ENCODE measurements at places on chromosomes 11 and 22.

DNA sequence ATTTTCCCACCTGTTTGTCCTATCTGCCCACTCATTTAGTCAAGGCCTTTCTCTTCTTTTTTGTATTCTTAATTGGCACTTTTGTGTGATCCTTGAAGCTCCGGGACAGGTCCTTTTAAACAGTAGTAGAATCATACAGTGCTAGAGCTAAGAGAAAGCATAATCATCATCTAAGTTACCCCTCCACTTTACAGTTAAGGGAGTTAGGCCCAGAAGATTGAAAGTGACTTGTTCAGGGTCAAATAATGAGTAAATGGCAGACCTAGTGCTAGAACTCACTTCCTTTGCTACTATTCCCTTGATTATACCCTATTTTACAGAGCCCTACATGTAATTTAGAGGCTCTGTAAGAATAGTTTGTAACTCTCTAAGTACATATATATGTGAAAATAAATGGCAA lies 2.5 kb downstream of the USP47 start:
- no peak for DNase-seq

DNA sequence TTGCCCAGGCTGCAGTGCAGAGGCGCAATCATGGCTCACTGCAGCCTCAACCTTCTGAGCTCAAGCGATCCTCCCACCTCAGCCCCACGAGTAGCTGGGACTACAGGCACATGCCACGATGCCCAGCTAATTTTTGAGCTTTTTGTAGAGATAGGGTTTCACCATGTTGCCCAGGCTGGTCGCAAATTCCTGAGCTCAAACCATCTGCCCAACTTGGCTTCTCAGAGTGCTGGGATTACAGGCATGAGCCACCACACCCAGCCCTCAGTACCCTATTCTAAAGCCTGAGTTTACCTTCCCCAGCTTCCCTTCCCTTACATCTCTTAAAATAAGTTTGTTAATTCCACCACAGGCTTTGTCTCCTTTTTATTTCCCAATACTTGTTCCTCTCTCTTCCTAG lies 59.1 kb downstream of the AMBRA1 start:
- no peak for DNase-seq

DNA sequence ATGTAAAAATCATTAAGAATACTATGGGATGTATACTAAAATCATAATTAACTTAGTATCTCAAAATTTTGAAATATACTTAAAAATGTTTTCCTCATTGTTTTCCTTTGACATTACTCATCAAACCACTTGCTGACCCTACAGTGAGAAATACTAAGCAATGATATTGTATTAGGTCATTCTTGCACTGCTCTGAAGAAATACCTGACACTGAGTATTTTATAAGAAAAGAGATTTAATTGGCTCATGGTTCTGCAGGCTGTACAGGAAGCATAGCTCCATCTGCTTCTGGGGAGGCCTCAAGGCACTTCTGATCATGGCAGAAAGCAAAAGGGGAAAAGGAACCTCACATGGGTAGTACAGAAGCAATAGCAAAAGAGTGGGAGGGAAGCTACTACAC lies 950.9 kb upstream of the CHORDC1 start:
- DNase-seq = peak; percentile 26

DNA sequence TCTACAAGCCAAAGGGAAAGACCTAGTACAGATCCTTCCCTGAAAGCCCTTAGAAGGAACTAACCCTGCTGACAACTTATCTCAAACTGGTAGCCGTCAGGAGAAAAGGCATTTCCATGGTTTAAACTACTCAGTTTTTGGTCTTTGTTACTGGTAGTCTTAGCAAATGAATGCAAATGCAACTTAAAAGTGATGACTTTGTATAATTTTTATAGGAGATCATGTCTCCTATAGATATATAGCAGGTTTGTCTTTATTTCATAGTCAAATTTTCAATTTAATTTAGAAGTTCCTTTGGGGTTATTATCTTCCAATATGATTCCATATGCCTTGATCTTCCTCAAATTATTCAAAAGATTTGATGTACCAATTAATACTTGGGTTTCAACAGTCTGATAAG lies 1173.0 kb upstream of the CNTN5 start:
- DNase-seq = no peak

- peak; percentile 79 for DNase-seq
These were observed 36.9 kb downstream of the ARFGAP3 start for GRCh38 chr22:42820045-42820763.

- peak; percentile 33 for DNase-seq
These were observed 10.3 kb downstream of the POLDIP3 start for GRCh38 chr22:42604403-42604802.

- DNase-seq = no peak
These were observed 5.8 kb upstream of the PPP6R3 start for GRCh38 chr11:68454767-68455166.

- DNase-seq = no peak
These were observed 54.9 kb downstream of the TNRC6B start for GRCh38 chr22:40232624-40233023.

- DNase-seq = no peak
These were observed 112.0 kb upstream of the DDI1 start for GRCh38 chr11:103924166-103925013.

GRCh38 chr11:125591649-125592304 lies 875 bp upstream of the STT3A start:
- DNase-seq = peak; percentile 22

DNA sequence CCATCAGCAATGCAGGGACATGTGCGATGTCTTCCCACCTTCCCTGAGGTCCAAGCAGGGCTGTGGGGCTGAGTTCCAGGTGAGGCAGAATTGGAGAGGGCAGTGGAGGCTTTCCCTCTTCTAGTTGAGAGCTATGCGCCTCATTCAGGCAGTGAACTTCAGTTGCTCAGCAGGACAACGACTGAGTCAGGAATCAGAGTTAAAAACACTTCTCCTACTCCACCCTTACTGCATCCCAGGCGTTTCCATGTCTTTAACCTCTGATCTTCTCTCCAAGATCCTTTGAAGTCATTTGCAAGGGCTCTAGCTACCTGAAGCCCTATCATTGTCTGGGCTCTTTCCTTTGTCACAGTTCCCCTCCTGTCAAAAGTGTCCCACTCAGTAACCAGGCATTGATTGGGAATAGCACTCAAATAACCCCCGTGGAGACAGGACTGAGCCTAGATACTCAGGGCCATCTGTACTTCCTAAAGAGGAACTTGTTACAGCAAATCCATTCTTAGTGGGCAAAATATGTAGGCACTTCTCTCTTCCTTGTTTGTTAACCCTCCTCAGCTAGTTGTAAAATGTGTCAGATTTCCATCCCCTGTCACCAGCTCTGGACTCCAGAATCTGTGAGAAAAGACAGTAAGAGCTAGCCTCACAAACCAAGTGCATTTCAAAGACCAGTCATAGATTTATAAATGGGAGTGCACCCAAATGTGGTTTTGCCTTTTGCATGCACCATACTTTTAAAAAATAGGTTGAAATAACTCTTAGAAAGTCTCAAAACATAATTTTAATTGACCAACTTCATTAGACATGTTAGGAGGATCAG lies 72.5 kb upstream of the MYO18B start:
- no peak for DNase-seq

- no peak for DNase-seq
These were observed 765.1 kb downstream of the KCNA4 start for GRCh38 chr11:29251738-29252137.

DNA sequence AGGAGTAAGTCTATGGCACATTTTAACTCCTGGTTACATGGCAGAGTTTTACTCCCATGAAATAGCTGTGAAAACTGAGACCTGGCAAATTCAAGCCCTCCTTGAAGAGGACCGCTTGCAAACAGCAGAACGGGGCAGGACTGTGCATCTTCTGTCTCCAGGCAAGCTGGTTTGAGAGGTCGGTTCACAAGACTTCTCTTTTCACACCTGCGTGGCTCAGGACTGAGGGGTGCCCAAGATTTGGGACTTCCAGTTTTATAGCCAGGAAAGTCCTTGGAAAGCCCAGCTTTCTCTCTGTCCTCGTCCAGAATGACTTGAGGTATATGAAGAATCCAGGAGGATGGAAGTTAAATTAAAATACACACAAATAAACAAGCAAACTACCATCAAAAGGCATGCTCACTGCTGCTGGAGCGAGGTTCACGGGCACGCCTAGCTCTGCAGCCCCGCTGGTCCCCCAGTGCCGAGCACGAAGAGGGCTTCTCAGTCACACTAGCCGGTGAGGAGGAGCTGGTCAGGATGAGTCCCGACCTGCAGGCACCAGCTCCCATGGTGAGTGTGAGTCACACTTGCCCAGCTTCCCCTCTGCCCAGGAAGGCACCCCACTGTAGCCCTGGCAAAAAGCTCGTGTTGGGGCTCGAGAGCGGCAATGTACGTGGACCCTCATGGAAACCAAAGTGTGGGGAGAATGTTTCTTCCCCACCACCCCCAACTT lies 1382.4 kb downstream of the BRD1 start:
- no peak for DNase-seq

- no peak for DNase-seq
These were observed 13.9 kb downstream of the CTNND1 start for GRCh38 chr11:57775491-57775890.

- no peak for DNase-seq
These were observed 840.4 kb upstream of the TENM4 start for GRCh38 chr11:80281194-80281593.

GRCh38 chr11:120681434-120682331 lies 170.1 kb downstream of the GRIK4 start:
- DNase-seq = no peak

DNA sequence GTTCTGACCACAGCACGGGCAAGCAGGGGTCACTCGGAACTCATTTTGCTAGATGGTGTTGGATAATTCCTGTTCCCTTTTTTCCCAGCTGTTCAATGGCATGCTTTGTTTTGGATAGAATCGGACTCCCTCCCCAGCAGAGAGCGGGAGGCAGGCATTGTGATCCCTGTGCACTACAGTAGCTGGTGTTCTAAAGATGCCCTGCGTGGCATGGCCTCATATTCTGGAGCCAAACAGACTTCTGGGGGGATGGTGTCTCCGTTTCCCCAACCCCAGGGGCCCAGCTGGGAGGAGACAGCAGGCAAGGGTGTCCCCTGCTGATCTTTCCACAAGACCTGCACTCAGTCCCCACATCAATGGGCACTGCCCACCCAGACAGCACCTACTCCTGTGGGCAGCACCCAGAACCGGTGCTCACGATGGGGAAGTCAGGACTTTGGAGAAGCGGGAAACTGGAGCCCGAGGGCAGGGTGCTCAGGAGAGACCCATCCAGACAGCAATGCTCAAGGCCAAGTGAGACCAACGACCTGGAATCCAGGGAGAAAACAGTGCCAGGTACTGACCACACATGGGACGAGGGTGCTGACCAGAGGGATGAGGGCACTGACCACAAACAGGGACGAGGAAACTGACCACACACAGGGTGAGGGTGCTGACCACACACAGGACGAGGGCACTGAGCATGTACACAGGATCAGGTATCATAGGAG lies 934.9 kb downstream of the BRD1 start:
- no peak for DNase-seq

DNA sequence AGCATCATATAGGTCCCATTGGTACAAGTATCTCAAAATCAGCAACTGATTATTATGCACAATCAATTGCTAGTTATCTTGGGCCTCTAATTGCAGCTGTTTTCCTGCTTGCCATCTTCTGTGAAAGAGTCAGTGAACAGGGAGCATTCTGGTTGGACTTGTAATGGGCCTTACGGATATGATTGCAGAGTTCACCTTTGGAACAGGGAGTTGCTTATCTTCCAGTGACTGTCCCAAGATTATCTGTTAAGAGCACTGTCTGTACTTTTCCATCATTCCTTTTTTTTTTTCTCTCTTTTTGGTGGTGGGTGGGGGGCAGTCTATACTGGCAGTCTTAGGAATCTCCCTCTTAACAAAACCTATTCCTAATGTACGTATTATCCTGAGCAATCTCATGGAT lies 17.8 kb downstream of the OR8G5 start:
- no peak for DNase-seq

DNA sequence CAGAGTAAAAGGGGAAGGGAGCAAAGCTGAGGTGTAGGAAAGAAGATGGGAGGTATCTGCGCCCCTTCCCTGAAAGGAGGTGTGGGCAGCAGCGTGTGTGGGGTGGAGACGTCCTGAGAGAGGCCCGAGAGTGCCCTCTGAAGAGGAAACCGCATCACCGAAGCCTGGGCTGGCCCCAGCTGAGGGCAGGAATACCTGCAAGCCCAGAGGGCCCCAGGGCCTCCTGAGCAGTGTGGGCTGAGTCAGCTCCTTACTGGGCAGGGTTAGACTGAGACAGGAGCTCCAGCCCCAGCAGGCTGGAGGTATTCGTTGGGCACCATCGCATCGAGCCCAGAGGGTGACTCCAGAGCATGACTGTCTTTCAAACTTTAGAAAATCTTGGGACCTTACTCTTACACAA lies 534.0 kb upstream of the B3GAT1 start:
- no peak for DNase-seq

DNA sequence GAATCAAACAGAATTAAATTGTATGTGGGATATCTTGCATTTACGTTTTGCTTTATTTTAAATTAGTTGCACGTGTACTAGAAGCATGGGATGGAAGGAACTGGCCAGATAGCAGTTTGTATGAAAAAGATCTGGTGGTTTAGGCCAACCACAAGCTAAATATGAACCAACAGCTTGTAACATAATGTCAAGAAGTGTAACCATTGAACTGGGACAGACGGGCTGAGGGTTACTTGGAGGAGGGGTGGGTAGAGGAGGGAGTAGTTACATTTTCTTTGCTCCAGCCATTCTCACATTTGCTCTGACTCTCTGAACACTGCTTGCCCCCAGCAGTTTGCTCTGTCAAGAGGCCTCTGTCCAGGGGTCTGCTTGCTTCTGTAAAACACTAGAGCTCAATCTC lies 31.7 kb upstream of the CXCR5 start:
- no peak for DNase-seq

GRCh38 chr11:2684581-2684980 lies 15.2 kb downstream of the KCNQ1OT1 start:
- no peak for DNase-seq

DNA sequence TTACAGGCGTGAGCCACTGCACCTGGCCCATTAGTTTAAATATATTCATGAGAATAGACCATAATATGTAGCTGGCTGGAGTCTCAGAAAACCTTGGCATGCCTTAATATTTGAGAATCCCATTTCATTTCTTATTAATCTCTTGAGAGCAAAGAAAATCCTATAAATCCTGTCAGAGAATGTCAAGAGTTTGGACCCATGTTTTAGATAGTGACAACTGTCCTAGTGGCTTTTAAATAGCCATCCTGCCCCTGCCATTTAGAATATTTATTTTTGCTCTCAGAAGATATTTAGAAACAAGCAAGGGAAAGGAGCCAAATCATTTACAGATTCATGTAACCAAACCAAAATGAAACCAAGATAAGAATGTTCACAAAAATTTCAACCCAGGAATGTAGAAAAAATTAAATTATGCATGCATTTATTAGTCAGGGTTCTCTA lies 107.2 kb downstream of the SWAP70 start:
- DNase-seq = no peak

- peak; percentile 57 for DNase-seq
These were observed 21.3 kb downstream of the RASD2 start for GRCh38 chr22:35561796-35562526.

- DNase-seq = no peak
These were observed 3.7 kb downstream of the TPBGL start for GRCh38 chr11:75244052-75244814.

- DNase-seq = peak; percentile 47
These were observed 63.5 kb downstream of the MRTFA start for GRCh38 chr22:40572976-40573375.

DNA sequence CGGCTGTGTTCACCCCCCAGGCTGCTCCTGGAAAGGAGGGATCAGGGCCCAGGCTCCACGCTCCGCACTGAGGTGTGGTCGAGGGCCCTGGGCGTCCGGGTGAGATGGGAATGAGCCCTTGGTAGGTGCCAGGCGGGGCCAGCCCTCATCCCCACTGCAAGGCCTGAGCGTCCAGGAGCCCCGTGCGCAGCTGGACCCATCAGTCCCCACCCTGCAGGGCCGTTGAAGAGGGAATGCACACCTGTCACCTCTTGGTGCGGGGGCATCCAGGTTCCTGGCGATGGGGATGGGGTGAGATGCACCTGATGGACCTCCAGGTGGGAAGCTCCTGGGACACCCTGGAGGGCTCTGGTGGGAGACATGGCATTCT lies 72.2 kb downstream of the KCNQ1 start:
- DNase-seq = no peak

Data from fibroblast of pulmonary artery (primary cell).